Endodermal cell (in vitro differentiated cells): ENCODE measurements at places on chromosomes 4 and X.
A peak's percentile ranks its signal among the peaks of the same experiment; 100 is the strongest.

DNA sequence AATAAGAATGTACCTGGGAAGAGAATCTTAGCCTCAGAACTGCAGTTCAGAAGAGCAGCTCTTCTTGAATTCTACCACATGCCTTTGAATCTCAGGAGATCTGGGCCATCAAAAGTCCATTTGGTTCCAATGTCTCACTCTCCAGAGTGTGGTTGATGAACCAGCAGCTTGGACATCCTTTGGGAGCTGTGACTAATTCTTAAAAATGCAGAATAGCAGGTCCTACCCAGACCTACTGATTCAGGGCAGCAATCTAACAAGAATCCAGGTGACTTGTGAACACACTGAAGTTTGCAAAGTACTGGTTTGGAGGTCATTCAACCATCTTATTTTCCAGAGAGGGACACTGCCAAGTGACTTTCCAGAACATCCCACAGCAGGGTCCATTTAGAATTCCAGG, 244.7 kb downstream of the PACRGL start:
- no peak for DNase-seq

- no peak for DNase-seq
These were observed 697 bp downstream of the CEP135 start for GRCh38 chr4:55949482-55949802.

DNA sequence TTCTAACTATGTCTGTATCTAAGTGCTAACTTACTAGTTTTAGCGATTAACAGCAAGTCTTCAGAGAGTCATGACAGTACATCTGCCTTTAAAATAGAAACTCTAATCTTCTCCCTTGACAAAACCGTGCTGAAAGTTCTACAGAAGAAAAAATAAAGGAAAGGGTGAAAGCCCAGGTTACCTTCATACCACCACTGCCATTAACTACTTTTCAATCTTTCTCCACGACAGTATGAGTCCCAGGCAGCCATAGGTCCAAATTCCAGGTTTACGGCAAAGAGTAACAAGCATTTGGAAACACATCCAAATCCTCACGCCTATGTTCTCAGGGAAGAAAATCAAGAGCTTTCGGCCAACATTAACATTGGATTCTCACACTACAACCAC, 12.4 kb upstream of the ZCCHC13 start:
- DNase-seq, result no peak

GRCh38 chr4:74692972-74693371, 101.4 kb downstream of the BTC start:
- no peak for DNase-seq

DNA sequence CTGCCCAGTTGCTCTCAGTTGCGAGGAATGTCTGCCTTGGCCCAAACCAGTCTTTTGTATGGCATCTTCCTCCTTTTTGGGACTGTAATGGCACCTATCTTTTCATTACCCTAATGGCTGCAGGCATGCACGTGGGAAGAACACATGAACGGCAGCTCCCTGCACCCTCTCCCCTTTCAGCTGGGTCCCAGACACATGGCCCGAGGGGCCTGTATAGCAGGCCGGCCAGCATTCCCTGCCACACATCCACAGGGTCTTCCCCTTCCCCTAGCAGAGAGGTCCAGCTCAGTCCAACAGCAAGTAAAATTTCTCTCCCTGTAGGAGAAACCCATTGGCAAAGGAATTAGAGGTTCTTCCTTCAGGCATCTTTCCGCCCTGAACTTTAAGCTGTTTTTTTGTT, 829.1 kb upstream of the AGA start:
- DNase-seq, result no peak

DNA sequence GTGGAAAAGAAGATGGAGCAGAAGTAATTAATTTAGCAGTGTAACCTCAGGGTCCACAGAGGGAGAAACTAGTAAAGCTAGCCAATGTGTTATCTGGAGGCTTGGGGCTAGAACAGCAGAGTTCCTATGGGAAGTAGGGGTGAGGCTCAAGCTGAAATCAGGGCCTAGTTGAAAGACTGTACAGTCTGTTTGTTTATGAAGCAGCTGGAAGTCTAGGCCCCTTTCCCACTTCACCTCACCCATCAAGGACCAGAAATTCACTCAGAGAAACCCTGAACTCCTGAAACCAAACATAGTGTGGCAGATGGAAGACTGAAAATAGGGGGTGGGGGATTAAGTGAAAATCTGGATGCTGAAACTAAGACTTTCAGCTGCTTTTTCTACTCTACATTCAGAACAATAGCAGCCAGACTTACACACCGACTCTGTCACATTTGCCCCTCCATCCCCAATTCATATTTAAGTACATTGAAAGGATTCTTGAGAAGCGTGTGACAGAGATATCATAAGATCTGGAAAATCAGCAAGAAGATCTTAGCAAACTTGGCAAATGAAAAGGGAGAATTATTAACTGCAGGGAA, 32.6 kb upstream of the FAM241A start:
- no peak for DNase-seq

DNA sequence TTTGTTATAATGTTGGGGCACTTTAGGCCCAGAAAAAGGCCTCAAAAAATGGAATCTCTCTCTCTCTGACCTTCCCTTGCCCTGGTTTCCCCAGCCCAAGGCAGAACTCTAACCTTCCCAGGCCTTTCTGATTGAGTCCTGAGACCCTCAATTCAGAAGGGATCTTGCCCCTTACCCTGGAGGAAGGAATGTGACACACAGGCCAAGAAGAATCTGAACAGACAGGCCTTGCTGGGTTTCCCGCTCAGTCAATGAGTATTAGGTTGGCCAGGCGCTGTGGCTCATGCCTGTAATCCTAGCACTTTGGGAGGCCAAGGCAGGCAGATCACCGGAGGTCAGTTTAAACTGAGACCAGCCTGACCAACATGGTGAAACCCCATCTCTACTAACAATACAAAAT, 27.6 kb downstream of the ELOVL6 start:
- peak; percentile 69 for DNase-seq

DNA sequence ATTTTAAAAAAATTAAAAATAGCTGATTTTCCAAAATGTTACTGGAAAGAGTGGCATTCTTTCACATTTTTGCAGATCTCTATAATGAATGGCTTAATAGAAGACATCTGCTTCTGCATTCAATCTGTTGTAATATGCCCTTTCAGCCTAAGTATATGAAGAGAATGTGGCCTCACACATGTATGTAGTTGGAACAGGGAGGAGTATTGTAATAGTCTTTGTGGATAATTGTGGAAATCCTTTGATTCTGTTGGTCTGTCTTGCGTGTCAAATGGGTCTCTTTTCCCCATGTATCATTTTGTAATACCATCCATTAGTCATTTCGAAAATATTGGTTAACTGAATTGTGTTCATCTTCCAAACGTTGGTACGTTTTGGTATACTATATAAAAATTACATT, 11.6 kb downstream of the TXLNG start:
- no peak for DNase-seq

- DNase-seq, result no peak
These were observed 10.0 kb downstream of the MSL3 start for GRCh38 chrX:11768039-11768438.

DNA sequence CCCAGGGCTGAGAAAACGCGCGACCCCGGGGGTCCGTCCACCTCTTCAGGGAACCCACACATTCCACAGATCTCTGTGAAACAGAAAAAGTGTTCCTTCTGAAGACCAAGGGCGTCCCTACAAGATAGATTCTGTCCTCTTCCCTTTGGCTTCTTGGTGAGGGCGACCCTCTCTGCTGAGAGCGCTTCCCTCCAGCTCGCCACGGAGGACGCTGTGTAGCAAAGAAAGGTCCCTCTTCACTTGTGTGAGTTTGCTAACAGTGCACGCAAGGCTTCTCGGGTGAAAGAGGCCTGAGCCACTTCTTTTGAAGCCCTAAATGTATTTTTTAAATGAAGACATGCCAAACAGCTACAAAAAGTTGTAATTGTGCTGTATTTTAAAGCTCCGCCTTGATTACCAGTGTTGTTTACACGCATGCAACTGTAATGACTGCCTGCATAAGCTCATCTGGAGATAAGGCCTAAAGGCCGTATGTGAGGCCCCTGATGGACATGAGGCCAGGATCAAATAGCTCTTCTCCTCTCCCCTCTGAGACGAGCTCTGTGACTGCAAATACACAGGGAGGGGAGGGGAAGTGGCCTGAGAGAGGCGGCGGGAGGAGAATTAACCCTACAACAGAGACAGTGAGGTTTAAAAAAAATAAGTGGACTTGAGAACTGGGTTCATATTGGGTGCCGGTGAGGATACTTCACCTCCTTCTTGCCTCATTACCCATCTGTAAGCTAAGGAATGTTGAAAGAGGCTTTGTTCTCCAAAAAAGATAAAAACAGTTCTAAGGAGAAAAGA, 95.5 kb downstream of the SOWAHB start:
- peak; percentile 85 for DNase-seq

GRCh38 chr4:66568001-66568400, 897.7 kb upstream of the EPHA5 start:
- DNase-seq, result no peak

- peak; percentile 76 for DNase-seq
These were observed 58.5 kb downstream of the ASMT start for GRCh38 chrX:1673337-1673736.

- no peak for DNase-seq
These were observed 154.2 kb upstream of the HAND2 start for GRCh38 chr4:173684223-173684622.

GRCh38 chr4:108429662-108430061, 190.7 kb upstream of the RPL34 start:
- no peak for DNase-seq

DNA sequence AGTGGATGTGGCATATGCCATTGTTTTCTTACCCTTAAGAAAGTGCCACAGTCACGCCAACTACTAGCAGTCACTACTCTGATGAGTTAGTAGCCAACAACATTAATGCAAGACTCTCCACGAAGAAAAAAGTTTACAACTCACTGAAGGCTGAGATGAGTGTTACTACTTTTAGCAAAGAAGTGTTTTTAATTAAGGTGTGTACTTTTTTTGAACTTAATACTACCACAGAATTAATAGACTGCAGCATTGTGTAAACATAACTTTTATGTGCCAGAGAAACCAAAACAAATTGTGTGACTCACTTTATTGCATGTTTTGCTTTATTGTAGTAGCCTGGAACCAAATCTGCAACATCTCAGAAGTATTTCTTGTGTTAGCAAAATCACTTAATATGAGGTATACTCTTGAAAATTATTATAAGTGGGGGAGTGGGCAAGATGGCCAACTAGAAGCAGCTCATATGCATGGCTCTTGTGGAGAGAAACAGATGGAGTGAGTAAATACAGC, 2.2 kb upstream of the UGT2B4 start:
- DNase-seq, result no peak

GRCh38 chr4:186216465-186217024, 10.8 kb upstream of the KLKB1 start:
- DNase-seq, result no peak

GRCh38 chr4:6568689-6569332, 6.2 kb upstream of the MAN2B2 start:
- no peak for DNase-seq

GRCh38 chrX:22053481-22053880, 21.4 kb downstream of the PHEX start:
- no peak for DNase-seq

DNA sequence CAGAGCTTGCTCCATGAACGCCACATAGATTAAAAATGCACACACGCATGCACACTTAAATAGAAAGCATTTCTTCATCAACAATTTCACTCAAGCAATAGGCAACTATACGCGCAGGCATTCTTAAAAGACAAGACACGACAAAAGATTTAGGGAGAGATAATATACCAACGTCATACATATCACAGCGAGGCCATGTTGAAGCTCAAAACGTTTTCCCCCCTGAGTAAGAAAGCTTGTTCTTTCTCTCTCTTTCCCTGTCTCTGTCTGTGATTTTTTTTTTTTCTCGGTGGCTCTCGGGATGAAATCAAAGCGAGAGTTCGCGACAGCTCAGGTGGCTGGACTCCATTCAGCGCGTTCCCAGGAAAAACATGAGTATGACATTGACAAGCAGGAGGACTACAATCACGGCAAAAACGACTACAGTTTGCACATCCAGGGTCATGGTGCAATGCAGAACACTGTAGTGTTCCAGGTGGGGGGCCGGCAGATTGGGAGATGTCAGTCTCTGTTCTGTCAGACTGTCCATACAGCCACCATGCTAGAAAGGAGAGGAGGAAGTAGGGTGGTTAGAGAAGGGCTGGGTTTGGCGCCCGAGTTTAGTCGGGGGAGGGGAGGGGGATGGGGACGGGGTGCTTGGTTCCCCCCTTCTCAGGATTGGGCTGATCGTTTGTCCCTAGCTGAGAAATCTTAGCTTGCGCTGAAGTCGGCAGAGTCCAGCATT, 30.7 kb downstream of the ARHGEF9 start:
- DNase-seq, result peak; percentile 41

- DNase-seq, result no peak
These were observed 12.4 kb downstream of the CTSO start for GRCh38 chr4:155941085-155941790.

DNA sequence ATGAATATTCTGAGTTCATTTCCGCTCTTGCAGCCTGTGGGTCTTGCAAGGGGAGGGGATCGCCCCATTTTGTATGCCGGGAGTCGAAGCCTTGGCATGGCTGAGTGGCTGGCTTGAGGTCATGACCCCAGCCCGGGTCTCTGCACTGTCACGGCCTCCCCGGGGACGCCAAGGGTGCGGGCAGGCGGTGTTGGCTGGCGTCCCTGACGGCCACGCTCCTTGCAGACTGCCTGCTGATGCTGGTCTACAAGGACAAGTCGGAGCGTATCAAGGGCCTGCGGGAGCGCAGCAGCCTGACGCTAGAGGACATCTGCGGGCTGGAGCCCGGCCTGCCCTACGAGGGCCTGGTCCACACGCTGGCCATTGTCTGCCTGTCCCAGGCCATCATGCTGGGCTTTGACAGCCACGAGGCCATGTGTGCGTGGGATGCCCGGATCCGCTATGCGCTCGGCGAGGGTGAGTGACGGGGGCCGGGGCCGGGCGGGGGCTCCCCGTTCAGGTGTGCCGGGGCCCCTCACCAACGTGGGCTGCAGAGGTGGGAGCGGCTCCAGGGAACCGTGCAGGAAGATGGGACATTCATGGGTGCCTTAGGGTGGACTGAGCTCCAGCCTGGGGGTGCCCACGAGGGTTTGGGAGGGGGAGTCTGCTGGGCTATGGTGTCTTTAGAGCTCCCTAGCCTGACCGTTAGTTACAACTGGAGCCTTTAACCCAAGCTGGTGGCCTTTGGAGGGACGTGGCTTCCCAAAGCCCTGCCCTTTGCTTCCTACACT, 10.3 kb downstream of the DOK7 start:
- DNase-seq, result no peak

DNA sequence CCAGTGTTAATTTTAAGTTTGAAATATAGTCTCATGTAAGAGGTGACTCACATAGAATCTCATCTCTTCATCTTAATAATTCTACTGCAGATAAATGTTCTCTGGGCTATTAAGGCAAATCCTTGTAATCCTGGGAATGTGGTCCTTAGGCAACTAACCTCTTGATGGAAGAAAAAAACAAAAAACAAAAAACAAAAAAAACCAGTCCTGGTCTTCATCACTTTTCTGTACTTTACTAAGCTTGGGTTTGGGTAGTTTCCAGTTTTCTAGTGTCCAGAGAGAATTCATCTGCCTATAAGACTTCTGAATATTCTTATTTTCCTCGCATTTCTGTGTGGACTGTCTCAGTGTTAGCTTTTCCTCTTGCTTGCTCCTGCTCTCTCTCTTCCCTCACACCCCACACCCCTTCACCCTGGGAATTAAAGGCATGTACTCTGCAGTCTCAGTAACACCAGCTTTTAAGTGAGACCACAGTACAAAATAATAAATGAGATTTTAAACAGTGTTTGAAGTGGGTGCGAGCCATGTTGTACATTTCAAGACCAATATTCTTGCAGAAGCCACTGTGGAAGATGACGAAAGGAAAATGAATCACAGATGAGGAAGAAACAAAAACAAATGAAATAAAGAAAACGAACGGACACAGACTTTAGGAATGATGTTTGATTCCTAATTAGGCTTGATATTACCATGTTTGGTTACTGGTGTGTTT, 51.7 kb downstream of the HAND2 start:
- no peak for DNase-seq

GRCh38 chrX:63713526-63713925, 71.5 kb downstream of the ARHGEF9 start:
- peak; percentile 48 for DNase-seq
